ENCODE measurements at places on chromosomes 2 and 18.

GRCh38 chr2:215365184-215365658 lies 53.4 kb downstream of the ATIC start:
- no peak for DNase-seq

DNA sequence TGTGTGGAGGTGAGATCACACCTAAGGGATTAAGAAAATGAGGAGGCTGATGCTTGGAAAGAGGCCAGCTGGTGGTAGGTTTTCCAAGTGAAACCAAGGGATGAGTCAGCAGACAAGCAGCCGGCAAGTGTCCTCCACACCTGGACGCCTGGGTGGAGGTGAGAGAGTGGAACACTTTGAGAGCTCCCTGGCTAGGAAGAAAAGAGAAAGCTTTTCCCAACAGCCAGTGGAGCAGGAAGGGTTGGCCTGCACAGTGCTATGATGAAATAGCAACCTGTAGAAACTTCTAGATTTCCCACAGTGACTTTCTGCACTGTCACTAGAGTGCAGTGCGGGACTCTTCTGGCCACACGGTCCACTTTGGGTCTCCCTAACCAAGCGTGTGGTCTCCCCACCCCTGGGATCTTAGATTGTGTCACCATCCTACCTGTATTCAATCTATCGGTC lies 19.6 kb upstream of the IL37 start:
- no peak for DNase-seq

DNA sequence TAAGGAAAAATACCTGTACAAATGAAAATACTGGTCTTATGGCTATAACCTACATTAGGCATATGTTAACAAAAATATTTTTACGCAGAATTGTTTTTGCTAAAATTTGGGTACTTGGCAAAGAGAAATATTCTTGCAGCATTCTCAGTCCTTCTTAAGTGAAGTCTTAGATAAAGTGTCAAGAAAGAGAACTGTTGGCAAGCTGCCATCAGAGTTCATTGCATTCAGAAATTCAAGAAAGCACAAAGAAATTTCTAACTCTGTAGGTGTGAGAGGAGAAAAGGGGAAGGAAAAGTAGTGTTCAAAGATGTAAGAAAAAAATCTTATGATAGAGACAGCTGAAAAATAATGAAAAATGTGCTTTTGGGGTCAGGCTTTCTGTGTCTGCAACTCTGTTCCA lies 86.7 kb downstream of the IRS1 start:
- DNase-seq: no peak

DNA sequence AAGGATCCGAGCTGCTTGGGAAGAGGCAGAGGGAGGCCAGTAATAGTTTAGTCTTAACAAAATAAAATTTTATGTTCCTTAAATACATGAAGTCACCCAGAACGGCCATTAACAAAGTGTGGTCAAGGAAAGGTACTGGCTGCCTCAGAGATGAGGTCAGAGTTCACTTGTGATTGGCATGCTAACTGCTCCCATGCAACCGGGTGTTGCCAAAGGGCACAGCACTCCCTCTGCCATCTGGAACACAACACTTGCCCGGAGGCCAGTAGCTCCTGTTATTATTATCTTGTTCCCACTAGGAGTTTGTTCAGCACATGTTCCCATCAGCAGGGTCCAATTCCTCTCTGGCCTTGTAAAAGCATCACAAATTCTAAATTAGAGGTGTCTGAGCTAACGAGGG lies 207.0 kb downstream of the CYP26B1 start:
- DNase-seq: no peak

DNA sequence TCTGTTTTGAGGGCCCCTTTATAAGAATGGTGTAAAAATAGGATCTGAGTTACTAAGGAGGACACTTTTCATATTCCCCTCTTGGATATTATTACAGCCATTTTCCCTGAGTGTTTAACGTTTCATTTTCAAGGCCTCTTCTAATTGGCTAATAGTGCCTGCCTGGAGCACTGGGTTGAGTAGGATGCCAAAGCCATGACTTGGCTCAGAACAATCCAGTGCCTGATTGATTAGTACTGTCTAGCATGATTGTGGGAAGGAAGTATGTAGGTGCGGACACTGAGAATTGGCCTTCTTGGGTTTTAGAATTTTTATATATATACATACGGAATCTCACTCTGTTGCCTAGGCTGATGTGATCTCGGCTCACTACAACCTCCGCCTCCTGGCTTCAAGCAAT lies 66.1 kb downstream of the NAB1 start:
- DNase-seq: peak; percentile 12

DNA sequence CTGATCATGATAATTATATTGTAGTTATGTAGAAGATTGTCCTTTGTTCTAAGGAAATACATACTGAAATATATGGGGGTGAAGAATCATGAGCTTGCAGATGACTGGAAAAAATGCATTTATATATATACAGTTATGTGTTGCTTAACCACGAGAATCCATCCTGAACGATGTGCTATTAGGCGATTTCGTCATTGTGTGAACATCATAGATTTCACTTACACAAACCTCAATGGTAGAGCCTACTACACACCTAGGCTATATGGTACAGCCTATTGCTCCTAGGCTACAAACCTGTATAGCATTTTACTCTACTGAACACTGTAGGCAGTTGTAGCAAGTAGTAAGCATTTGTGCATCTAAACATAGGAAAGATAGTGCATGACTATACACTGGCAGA lies 2.6 kb upstream of the ACAA2 start:
- DNase-seq: no peak

DNA sequence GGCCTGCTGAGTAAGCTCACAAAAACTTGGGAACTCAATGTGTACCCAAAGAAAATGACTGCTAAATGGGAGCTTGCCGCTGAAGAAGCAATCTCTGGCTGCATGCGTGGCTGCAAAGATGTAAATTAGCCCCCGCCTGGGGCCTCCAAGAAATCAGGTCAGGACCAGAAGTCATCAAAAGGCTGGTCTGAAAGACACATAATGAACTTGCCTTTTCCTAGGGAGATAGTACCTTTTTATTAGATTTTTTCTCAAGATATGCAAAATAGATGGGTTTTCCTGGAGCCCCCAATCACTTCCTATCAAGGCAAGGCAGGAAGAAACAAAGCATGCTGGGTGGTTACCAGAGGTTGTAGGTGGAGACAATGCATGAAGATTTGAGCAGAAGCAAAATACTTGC lies 38.9 kb downstream of the PDCL3 start:
- no peak for DNase-seq

DNA sequence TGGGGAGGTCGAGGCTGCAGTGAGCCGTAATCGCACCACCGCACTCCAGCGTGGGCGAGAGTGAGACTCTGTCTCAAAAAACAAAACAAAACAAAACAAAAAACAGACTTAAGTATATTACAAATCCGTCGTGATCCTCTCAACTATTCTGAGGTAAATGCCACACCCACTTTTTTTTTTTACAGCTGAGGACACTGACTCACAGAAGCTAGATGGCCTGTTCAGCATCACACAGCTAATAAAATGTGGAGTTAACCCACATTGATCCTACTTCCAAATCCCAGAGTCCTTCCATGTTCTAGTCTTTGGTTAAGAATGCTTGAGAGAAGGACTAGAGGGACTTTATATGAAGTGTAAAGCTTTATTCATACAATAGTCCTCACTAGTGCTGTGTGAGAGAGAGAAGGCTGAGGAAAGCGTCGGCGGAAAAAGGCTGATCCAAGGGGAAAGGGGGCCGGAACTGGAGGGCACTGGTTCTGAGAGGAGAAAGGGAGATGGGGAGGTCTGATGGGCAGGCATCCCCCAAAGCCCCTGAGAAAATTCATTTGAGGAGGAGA lies 627 bp downstream of the RNF25 start:
- peak; percentile 16 for DNase-seq

DNA sequence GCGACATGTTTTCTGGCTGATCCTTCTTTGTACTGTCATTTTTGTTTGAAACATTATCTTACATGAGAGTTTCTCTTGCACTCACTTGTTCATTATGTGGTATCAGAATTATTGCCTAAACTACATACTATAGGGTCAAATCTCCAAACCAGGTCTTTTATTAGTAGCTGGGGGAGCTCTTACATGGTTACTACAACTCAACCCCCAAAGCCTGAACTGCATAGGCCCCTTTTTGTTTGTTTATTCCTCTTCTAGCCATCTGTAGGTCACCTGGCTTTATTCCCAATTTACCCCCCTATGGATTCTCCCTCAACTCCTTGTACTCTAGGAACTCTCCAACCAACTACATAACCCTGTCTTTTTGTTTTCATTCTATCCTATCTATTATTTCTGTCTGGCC lies 46.7 kb downstream of the PUM2 start:
- no peak for DNase-seq

- DNase-seq: no peak
Measured at GRCh38 chr2:12579018-12579417, 137.7 kb upstream of the TRIB2 start.

GRCh38 chr2:221541131-221541735 lies 30.9 kb downstream of the EPHA4 start:
- DNase-seq: no peak

- no peak for DNase-seq
Measured at GRCh38 chr18:55265984-55266383, 306.7 kb upstream of the CCDC68 start.

DNA sequence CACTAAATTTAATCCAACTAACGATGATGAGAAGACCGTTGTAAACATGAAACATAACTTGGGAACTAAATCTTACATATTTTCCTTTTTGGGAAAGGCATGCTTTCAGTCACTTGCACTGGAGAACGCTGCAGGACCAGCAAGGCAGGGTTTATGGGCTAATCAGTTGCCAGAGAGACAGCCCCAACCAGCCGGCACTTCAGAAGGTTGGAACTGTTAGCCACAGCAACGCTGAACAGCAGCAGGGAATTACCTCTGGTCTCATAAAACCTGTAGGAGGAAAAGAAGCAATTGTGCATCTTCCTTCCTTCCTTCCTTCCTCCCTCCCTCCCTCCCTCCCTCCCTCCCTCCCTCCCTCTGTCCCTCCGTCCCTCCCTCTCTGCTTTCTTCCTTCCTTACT lies 33.9 kb upstream of the SIX2 start:
- DNase-seq: no peak

DNA sequence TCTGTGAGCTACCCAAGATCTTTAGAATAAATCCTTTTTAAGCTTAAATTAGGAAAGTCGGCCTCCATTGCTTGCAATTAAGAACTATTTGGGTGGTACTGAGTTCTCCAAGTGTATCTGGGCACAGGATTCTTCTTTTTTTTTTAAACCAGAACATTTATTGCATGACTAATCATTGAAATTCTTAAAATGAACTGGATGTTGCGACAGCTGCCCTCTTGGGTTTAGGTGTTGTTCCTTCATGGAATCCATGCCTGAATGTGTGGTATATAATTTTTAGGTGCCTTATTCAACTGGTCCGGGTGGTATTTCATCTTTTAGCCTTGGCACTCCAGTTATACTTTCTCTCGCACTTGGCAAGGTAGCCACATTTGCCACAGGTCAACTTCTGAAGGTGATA lies 14.5 kb upstream of the KCNK3 start:
- DNase-seq: no peak

DNA sequence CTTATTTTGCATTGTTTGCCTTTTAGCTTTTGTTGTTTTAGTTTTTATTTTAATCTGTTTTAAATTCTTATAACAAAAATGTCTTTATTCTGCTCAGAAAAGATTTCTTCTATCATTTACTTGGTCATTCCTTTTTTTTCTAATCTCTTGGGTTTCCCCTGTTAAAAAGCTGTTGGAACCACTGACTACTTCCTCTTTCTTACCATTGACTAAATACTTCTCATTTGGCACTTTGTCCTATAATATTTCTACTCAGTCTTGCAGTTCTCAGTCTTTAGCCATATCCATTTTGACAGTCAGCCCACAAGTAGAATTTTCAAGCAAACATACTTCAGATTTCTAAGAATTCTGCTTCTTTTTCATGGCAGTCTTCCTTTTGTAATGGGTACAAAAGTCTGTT lies 567.2 kb downstream of the SATB2 start:
- DNase-seq: no peak

DNA sequence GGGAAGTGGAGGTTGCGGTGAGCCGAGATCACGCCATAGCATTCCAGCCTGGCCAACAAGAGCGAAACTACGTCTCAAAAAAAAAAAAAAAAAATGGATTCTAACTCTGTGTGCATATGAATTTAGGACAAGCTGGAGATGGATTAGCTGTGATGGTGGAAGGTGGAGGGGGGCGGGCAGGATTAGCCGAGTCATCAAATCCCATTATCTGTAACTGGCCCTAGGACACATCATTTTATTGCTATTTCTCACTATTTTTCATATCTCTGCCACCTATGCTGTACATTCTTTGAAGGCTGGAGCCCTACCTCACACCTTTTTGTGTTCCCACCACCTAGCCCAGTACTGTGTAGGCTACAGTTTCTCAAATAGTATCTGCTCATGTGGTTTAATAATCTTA lies 7.3 kb upstream of the CDK5R2 start:
- DNase-seq: no peak

DNA sequence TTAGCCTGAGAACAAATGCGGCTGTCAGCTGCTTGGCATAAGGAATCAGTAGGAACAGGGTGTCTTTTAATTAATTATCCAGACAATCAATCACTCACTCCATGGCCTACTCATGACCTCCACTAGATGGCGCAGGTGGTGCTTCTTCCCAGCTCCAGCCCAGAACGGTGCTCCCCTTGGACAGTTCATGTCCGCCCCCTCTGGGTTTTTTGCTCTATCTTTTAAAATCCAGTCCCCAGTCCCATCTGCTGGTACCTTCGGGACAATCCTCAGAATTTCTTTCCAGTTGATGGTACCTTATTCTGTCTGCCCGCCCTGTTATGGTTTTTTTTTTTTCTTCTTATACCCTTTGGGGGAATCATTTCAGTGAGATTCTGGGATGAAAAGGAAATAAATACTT lies 99.8 kb downstream of the CACNB4 start:
- DNase-seq: peak; percentile 61

GRCh38 chr2:181072486-181073235 lies 92.3 kb downstream of the UBE2E3 start:
- DNase-seq: no peak

DNA sequence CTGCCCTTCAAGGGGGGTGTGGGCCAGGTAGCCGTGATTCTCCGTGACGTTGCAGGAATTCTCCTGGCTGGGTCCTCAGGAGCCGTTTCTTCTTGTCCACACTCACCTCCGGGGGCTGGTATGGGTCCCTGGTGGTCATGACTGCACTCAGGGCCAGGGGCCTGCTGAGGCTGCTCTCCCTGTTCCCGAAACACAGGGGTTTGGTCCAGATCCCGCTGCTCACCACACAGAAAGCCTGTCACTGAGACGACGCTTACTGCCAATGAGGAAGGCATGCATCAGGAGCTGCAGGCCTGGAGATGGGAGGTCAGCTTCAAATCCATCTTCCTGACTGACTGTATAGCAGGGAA lies 160.7 kb downstream of the RTP5 start:
- DNase-seq: no peak

DNA sequence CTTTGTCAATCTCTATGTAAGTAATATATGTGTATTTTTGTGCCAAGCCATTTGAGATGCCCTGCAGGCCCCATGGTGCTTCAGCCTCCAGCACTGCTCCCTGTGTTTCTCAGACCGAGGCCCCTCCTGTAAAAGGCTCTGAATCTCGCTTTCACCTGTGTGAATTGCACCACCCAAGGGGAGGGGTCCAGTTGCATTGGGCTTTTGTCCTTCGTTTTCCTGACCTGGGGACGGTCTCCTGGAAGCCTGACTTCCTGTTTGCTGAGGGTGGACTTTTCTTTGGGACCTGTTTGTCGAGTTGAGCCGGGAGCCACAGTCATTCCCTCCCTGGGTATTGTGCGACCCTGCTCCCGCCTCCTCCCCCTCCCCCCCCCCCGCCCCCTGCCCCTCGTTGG lies 48.9 kb downstream of the AGAP1 start:
- DNase-seq: no peak

GRCh38 chr18:67500522-67501205 lies 15.9 kb downstream of the DSEL start:
- DNase-seq: no peak

All from AG08396 (cell line).